ENCODE measurements at places on chromosomes 7 and 10. TPM values are rescaled to one million over a fixed set of nuclear protein-coding genes. Genes with fewer than 3 reads are reported as not detected.

DNA sequence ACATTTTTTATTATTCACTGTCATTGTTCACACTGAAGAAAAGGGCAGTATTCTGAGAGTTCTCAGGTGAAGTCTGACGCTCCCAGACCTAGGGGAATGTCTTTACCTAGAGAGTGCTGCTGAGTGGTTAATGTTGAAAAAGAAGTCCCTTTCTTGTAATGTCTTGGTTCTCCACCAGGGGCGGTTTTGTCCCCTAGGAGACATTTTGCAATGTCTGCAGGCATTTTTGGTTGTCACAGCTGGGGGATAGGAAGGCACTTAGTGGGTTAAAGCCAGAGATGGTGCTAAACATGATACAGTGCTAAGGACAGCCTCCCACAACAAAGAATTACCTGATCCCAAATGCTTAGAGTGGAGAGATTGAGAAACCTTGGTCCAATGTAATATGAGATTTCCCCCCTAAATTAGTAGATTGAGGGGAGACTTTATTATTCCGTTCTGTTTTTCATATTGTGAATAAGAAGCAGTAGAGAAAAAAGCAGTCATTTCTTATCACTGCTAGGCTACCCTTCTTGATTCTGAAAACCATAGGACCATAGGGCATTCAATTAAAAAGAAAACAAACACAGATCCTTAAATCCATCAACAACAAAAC lies 13.1 kb downstream of the UMAD1 start:
- no peak overlapping the region for H3K27ac ChIP-seq
- no peak for DNase-seq
- H3K4me3 ChIP-seq: no peak overlapping the region
- no peaks in the 10 kb centered on the region for H3K36me3 ChIP-seq
- H3K4me1 ChIP-seq: no peaks in the 10 kb centered on the region
- H3K27me3 ChIP-seq: no peaks in the 10 kb centered on the region

DNA sequence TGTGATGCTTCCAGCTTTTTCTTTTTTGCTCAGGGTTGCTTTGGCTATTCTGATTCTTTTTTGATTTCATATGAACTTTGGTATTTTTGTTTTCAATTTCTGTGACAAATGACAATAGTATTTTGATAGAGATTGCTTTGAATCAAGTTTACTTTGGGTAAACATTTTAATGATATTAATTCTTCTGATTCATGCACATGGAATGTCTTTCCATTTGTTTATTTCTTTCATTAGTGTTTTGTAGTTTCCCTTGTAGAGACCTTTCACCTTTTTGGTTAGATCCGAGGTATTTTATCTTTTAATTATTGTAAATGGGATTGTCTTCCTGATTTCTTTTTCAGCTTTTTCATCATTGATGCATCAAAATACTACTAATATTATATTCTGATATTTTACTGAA lies 93.2 kb downstream of the LANCL2 start:
- H3K27ac ChIP-seq: no peak overlapping the region
- no peak for DNase-seq
- no peaks in the 10 kb centered on the region for H3K27me3 ChIP-seq
- no peak overlapping the region for H3K4me3 ChIP-seq
- no peaks in the 10 kb centered on the region for H3K36me3 ChIP-seq

GRCh38 chr10:71323407-71323806 lies 4.3 kb downstream of the SLC29A3 start:
- no peak overlapping the region for H3K27ac ChIP-seq
- H3K36me3 ChIP-seq: peaks cover 44% of the 10 kb centered on the region
- H3K4me3 ChIP-seq: no peak overlapping the region
- H3K4me1 ChIP-seq: peaks cover 11% of the 10 kb centered on the region
- H3K27me3 ChIP-seq: no peaks in the 10 kb centered on the region
- no peak for DNase-seq

RNF133 gene
- 1.0 TPM for total RNA-seq

GRCh38 chr10:96124230-96125141 lies 5.6 kb upstream of the ZNF518A start:
- no peak overlapping the region for H3K27ac ChIP-seq
- DNase-seq: peak; percentile 64
- H3K27me3 ChIP-seq: peaks cover 63% of the 10 kb centered on the region
- peaks cover 3% of the 10 kb centered on the region for H3K4me1 ChIP-seq

DNA sequence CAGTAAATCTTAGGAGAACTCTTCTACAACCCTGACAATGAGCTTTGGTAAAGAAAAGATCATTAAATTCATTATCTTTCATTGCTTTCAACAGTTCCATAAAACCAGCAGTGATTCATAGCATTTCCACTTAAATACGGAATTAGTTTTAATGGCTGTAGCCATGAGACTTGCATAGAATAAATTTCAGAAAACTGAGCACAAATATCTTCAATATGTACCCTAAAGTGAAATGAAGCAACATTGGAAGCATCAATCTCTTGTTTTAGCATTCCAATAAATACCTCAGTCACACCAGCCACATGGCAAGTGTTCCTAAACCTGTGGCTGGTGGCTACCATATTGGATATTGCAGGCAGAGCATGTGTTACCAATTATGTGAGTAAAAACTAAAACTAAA lies 3.6 kb upstream of the RARRES2 start:
- H3K27ac ChIP-seq: no peak overlapping the region
- H3K27me3 ChIP-seq: peaks cover 25% of the 10 kb centered on the region
- peaks cover 13% of the 10 kb centered on the region for H3K4me1 ChIP-seq
- H3K4me3 ChIP-seq: no peak overlapping the region
